GM12878 (cell line): ENCODE measurements at places on chromosomes 7 and 10.

- H3K36me3 ChIP-seq: no peaks in the 10 kb centered on the region
- no peaks in the 10 kb centered on the region for H3K27me3 ChIP-seq
- H3K27ac ChIP-seq: no peak overlapping the region
- no peak for DNase-seq
- no peak overlapping the region for H3K4me3 ChIP-seq
Observed at GRCh38 chr10:14131261-14131960, 199.3 kb downstream of the FRMD4A start.

- no peaks in the 10 kb centered on the region for H3K36me3 ChIP-seq
- H3K4me1 ChIP-seq: no peaks in the 10 kb centered on the region
- no peak overlapping the region for H3K4me3 ChIP-seq
- H3K27me3 ChIP-seq: no peaks in the 10 kb centered on the region; the same call in 1 of the 2 replicates
- no peak for DNase-seq
- H3K27ac ChIP-seq: no peak overlapping the region
Observed at GRCh38 chr7:27871866-27872265, 131.9 kb downstream of the TAX1BP1 start.

GRCh38 chr7:53920011-53920410 is 622.2 kb upstream of the VSTM2A start:
- H3K36me3 ChIP-seq: no peaks in the 10 kb centered on the region
- H3K4me3 ChIP-seq: no peak overlapping the region
- DNase-seq: no peak
- H3K4me1 ChIP-seq: no peaks in the 10 kb centered on the region

DNA sequence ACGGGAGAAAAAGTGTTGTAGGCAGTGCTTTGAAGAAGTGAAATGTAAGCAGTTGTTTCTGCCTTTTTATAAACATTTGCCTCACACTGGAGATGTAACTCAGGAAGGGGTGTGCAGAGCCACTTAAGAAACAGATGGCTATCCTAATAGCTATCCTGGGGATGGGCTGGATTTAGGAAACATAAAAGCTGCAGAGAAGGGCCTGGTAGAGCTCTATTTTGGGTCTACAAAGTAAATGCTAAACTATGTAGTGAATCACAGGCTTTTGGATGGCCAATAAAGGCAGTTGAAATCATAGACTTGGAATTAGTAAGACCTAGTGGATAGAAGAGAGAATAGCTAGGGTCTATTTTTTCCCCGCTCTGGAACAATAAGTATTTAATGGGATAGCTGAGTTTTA is 79.9 kb upstream of the AGR3 start:
- no peak for DNase-seq
- no peak overlapping the region for H3K27ac ChIP-seq
- H3K27me3 ChIP-seq: no peaks in the 10 kb centered on the region
- H3K4me3 ChIP-seq: no peak overlapping the region
- no peaks in the 10 kb centered on the region for H3K36me3 ChIP-seq

GRCh38 chr7:70051726-70052125 is 453.5 kb downstream of the AUTS2 start:
- H3K27me3 ChIP-seq: no peaks in the 10 kb centered on the region
- DNase-seq: no peak
- H3K27ac ChIP-seq: no peak overlapping the region
- H3K4me1 ChIP-seq: no peaks in the 10 kb centered on the region
- H3K4me3 ChIP-seq: no peak overlapping the region

GRCh38 chr10:116870949-116871348 is 21.6 kb downstream of the ENO4 start:
- H3K27ac ChIP-seq: no peak overlapping the region
- no peaks in the 10 kb centered on the region for H3K36me3 ChIP-seq
- no peak overlapping the region for H3K4me3 ChIP-seq
- DNase-seq: no peak
- no peaks in the 10 kb centered on the region for H3K4me1 ChIP-seq
- H3K27me3 ChIP-seq: no peaks in the 10 kb centered on the region

GRCh38 chr10:72146559-72147323 is 58.4 kb upstream of the SPOCK2 start:
- H3K27me3 ChIP-seq: no peaks in the 10 kb centered on the region
- no peak overlapping the region for H3K27ac ChIP-seq
- H3K4me3 ChIP-seq: no peak overlapping the region
- DNase-seq: no peak
- no peaks in the 10 kb centered on the region; the same call in 1 of the 2 replicates for H3K36me3 ChIP-seq
- H3K4me1 ChIP-seq: peaks cover 3% of the 10 kb centered on the region; the same call in 1 of the 2 replicates
